Activated CD4-positive, alpha-beta T cell treated with anti-CD3 and anti-CD28 coated beads for 36 hours (primary cell): ENCODE measurements at places on chromosomes 5 and 9.

DNA sequence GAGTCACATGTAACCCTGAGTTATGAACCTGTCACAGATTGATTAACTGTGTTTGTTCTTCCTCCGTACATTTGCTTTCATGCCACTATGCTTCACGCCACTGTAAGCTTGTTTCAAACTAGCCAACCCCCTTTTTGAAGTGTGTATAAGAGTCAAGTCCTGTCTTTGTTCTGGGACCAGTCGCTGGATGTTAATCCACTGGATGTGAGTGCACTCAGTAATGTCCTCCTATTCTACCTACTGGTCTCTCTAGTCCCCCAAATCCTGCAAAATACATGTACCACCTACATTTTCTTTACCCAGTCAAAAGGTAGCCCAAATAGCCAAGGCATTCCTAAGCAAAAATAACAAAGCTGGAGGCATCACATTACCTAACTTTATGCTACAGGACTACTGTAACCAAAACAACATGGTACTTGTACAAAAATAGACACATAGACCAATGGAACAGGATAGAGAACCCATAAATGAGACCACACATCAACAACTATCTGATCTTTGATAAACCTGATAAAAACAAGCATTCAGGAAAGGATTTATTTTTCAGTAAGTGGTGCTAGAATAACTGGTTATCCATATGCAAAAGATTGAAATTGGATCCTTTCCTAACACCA lies 1139.1 kb upstream of the SEMA6A start:
- no peak for DNase-seq

GRCh38 chr9:14348373-14349145 lies 34.6 kb upstream of the NFIB start:
- no peak for DNase-seq

DNA sequence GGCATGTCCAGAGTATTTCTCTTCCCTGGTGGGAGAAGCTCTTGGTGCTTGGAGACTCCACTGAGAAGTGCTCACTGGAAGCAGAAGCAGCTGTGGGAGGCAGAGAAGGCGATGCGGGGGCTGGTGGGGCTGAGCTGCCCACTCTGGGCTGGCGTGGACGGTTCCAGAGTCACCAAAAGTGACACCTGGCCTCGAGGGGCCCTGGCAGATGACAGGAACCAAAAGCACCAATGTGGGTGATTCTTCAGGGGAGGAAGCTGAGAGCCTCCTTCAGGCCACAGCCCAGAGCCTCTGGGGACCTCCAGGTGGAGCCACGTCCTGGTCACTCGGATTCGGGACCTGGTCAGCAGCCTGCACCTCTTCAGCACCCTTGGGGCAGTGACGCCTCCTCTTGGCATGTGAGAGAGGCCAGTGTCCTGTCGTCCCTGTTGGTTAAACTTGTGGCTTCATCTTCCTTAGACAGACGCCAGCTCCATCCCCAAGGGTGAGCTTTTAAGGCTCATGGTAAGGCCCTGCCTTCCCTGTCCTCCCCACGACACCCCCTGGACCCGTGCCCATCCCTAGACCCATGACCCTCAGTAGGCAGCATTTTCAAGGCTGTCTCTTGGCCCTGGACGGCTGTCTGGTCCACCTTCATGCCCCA lies 78.7 kb upstream of the IRX4 start:
- no peak for DNase-seq

- DNase-seq = no peak
Observed at GRCh38 chr9:82334286-82334685, 345.7 kb downstream of the SPATA31D1 start.

- no peak for DNase-seq
Observed at GRCh38 chr5:180592176-180592575, 877 bp upstream of the SCGB3A1 start.

GRCh38 chr5:6302684-6303083 lies 75.7 kb downstream of the MED10 start:
- DNase-seq = peak; percentile 10

GRCh38 chr5:172918421-172919371 lies 40.5 kb upstream of the RPL26L1 start:
- DNase-seq = no peak

DNA sequence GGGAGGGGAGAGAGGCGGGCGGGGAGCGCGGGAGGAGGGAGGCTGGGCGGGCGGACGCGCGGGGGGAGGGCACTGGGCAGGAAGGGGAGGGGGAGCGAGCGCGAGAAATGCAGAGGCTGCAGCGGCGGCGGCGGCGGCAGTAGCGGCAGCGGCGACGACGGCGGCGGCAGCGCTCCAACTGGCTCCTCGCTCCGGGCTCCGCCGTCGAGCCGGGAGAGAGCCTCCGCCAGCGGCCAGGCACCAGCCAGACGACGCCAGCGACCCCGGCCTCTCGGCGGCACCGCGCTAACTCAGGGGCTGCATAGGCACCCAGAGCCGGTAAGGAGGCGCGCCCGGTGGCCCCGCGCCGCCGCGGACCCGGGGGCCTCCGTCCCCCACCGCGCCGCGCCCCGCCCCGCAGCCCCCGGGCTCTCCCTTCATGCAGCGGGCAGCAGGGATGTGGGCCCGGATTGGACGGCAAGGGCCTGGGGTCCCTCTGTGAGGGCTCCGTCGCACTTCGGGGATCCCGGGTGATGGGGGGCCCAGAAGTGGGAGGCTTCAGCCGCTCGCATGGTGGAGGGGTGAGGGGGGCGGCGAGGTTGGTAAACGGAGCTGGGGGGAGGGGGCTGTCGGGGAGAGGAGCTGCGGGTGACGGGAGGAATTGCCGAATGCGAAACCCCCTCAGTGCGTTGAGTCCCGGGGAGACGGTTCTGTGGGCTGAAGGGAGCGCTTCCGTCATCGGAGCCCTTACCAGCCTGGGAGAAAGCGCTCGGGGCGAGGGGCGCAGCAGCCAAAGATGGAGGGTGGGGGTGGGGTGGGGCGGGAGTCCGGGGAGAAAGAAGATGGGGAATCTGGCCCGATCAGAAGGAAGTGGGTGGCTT lies at the start of gene BASP1:
Gene BASP1, plus strand, starts transcription at position 139 of the 860 bp plus-strand sequence. CDS start 57,586 bp downstream, outside the sequence.
- DNase-seq = peak; percentile 68

- no peak for DNase-seq
Observed at GRCh38 chr5:82413302-82414040, 135.3 kb upstream of the RPS23 start.

GRCh38 chr5:92543201-92543600 lies 1037.8 kb downstream of the NR2F1-AS1 start:
- no peak for DNase-seq

DNA sequence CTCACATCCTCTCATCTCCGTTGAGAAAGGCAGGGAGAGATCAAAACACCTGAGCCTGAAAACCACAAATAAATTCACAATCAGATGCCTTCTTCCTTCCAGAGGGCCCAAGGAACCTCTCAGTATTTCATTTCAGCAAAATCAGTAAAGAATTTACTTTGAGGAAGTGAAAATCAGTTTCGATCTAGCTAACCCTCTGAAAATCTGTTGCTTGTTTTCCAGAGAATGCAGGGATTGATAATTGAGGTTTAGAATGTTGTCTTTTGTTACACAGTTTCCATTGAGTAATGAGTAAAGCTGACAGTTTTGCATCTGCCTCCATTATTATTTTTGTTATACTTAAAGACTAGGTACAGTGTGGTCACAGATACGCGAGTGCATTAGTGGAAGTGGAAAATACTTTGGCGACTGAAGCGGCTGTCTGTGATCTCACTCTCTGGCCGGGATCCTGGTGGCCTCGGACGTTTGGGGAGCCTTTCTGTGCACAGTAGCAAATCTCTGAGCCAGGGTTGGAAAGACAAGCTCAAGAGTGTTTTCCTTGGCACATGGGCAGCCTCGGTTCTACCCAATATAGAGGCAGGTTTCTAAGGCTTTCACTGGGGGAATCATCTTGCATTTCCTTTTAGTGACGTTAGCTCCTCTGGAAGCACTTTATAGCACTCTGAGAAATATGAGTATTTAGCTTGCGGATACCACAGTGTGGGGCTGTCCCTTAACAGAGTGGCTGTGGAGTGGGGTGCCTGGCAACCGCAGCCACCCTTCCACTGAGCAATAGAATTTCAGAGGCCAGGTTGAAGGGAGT lies 32.2 kb upstream of the ANGPTL2 start:
- DNase-seq = peak; percentile 50

- DNase-seq = no peak
Observed at GRCh38 chr9:84966876-84967830, 297.6 kb downstream of the NTRK2 start.

DNA sequence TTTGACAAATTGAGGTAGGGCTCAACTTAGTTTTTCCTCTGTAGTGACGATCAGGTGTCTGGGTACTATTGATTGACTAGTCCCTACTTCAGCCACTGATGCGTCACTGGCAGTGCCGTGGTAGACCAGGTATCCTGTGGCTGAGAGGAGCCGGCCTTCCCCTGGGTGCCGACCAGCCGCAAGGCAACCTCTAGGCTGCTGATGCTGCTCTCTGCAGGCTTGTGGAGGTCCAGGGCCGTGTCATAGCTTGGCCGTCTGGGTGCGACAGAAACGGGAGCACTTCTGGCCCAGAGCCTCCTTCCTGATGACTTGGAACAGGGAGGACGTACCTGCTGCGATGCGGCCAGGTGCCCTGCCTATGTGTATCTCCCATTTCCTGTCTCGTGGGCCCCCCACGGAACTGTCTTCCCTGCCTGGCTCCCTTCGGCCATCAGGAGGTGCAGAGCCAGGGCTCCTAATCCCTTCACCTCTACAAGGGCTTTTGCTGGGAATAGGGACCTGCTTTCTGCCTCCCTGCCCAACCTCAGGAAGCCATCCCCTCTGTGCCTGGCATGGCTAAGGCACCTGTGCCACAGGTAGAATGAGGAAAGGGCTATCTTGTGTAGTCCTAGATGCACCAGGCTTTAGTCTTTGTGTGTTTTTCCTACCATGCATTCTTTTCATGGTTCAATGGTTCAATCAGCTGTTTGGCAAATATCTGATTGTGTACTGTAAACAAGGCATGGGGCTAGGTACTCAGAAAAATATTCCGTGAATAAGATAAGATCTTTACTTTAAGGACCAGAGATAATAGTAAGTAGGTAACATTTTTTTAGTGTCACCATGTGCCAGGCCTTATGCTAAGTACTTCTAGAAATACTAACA lies 44.6 kb downstream of the MVB12B start:
- DNase-seq = no peak

GRCh38 chr9:26459959-26460358 lies 432.6 kb downstream of the CAAP1 start:
- no peak for DNase-seq

DNA sequence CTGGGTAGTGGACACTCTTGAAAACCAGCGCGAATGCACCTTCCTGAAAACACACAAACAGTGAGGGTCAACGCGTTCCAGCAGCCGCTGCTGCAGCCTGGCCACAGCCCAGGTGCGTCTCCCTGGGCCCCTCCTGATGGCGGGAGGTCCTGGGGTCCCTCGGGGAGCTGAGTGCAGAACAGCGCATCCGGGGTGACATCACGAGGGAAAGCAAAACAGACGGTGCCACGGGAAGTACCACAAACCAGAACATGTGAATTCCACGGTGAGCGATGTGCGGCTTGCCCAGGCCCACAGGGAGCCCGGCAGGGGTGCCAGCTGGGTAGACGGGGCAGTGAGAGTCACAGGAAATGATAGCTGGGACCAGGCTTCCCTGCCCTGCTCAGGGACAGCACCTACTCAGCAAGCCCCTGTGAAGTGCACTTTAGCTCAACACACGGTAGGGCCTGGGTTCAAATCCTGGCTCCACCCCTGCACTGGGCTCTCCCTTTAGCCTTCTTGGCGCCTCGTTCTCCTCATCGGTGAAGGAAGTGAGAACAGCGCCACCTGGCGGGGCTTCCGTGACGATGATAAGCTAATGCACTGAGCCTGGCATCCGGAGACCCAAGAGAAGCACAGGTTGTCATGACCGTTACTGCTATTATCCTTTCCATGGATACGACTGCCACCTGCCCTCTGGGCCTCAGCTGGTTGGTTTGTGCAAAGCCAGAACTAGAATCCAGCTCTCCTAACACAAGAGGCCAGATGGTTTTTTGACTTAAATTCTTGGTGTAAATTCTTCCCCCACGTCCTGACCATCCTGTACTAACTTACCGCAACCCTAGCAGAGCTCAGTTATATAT lies 24.6 kb downstream of the GFPT2 start:
- DNase-seq = peak; percentile 93

DNA sequence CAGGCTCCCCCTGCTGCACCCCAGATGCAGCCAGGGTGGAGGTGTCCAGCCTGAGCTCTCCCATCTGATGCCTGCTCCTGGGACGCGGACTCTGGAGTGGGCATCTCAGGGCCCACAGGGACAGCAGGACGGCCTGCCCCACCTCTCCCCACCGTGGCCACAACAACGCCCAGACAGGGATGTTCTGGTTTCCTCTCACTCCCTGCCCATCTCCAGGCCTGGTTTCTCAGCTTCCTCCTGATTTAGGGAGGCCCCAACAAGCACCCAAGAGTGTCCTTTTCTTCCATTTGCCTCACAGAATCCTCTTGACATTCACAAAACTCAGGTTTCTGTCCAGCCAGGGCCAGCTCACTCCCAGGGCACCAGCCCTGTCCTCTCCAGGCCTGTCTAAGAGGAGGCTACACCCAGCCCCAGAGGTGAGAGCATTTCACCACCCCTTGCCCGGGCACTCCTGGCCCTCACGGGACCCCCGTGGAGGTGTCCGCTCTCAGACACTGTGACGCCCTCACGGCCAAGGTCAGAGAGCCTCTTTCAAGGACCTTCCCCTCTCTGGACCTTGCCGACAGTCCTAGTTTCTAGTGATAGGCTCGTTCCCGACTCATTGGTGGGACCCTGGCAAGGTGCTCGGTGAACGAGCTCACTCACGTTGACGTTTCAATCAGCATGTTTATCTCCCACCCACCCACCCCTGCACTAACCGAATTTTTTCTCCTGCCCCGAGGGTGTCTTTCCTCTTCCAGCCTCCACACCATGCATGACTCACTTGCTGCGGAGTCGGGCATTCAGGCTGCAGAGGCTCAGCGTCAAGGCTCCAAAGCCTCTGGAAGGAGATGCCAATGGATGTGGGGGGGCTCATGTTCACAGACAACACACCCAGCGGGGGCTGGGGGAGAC lies 62.0 kb upstream of the UNC5A start:
- DNase-seq = no peak

GRCh38 chr5:411728-412127 lies 31.2 kb upstream of the EXOC3 start:
- DNase-seq = peak; percentile 67

GRCh38 chr9:69996967-69997366 lies 46.7 kb upstream of the MAMDC2 start:
- no peak for DNase-seq

GRCh38 chr5:42990892-42991291 lies 49.2 kb downstream of the ANXA2R start:
- DNase-seq = no peak
